ENCODE measurements at places on chromosomes 3 and 15. TPM values are rescaled to one million over a fixed set of nuclear protein-coding genes. Genes with fewer than 3 reads are reported as not detected.

- DNase-seq = no peak
Measured at GRCh38 chr3:63588895-63589294, 63.6 kb upstream of the SNTN start.

DNA sequence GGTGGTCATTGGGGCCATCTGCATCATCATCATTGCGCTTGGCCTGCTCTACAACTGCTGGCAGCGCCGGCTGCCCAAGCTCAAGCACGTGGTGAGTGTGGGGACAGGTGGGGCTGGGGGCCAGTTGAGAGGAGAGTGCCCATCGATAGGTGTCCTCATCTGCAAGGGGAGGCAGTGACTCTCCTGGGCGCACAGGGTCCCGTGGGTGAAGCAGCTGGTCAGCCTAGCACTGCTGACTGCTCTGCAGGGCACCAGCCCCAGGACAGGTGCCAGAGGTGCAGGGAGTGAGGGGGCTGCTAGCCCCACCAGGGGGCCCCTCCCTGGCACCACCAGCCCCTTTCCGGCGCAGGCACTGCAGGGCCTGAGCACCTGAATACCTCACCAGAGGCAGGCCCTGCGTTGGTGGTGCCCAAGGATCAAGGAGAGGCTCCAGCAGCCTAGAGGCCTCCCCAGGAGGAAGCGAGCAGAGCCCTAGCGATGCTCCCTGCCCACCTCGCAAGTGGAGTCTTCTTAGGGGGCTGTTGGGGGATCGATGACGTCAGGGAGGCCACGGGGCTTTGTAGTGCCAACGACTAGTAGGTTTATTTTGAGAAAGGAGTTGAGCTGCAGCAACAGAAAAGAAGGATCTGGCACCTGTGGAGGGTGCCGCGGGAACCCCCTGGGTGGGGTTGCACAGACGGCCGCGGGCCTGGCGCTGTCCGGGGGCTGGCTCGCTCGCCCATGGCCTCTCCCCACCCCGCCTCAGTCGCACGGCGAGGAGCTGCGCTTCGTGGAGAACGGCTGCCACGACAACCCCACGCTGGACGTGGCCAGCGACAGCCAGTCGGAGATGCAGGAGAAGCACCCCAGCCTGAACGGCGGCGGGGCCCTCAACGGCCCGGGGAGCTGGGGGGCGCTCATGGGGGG lies 976 bp upstream of the ABTB1 start:
- DNase-seq = no peak

DNA sequence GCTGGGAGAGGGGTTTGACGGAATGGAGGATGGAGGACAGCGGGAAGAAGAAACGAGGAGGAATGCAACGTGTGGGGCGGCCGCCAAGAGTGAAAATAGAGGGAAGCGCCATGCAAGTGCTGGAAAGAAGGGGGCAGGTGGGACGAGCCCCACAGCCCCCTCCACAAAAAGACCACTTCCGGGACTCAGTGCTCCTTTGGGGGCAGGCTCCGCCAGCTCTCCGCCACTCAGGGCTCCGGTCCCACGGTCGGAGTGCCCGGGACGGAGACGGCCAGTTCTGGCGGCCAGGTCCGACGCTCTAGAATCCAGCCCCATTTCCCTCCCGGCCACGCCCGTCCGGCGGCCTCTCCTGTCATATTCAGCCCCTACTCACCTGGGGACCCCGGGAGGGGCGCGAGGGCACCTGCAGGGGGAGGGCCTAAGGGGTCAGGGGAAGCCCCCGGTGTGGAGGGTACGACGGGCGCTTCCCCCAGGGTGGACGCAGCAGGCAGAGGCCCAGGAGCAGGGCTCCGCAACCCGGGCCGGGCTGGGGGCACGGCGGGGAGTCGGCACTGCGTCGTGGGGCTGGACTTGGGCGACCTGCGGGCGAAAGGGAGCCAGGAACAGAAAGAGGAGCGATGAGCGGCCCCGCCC lies 25.5 kb upstream of the CSPG4 start:
- no peak for DNase-seq

- DNase-seq = no peak
Measured at GRCh38 chr15:62737551-62737950, 305.0 kb upstream of the TPM1 start.

- no peak for DNase-seq
Measured at GRCh38 chr3:116815831-116816588, 106.4 kb downstream of the TUSC7 start.

- no peak for DNase-seq
Measured at GRCh38 chr3:100159331-100160153, 45.2 kb upstream of the FILIP1L start.

DNA sequence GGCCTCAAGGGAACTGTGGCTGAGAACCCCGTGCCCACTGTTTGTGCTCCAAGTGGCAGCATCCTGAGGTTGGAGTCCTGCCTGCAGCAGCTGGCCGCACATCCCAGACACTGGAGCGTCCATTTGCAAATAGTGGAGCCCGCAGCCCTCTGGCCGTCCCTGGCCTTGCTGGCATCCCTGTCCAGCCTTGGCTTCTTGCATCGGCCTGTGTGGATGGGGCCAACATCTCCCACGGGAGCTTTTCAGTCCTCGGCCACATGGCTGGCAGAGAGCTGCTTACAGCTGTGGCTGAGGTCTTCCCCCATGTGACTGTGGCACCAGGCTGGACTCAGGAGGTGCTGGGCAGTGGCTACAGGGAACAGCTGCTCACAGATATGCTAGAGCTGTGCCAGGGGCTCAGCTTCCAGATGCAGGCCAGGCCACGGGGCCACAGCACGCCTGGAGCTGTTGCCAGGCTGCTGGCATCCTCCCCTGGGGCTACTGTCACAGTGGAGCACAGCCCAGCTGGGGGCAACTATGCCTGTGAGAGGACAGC lies 71.2 kb downstream of the FAM43A start:
- DNase-seq = no peak

- no peak for DNase-seq
Measured at GRCh38 chr15:77352887-77353286, 67.0 kb downstream of the PEAK1 start.

The PLSCR2 gene
- not detected for total RNA-seq

- no peak for DNase-seq
Measured at GRCh38 chr15:95497634-95498033, 832.9 kb upstream of the NR2F2 start.
